Mesenteric fat pad (tissue), 1 donor: ENCODE measurements at places on chromosomes 3 and 15. TPM values are rescaled to one million over a fixed set of nuclear protein-coding genes. Genes with fewer than 3 reads are reported as not detected.

RARB gene
- 4.8 TPM for total RNA-seq

NCEH1 gene
- total RNA-seq, result 17.8 TPM

- DNase-seq, result no peak
These were observed 362.7 kb upstream of the CFAP20DC start for GRCh38 chr3:59412516-59412915.

HESX1 gene
- total RNA-seq, result not detected

GRCh38 chr15:67080900-67081431, 15.6 kb downstream of the SMAD3 start:
- DNase-seq, result no peak

TIGIT gene
- 0.42 TPM for total RNA-seq

DNA sequence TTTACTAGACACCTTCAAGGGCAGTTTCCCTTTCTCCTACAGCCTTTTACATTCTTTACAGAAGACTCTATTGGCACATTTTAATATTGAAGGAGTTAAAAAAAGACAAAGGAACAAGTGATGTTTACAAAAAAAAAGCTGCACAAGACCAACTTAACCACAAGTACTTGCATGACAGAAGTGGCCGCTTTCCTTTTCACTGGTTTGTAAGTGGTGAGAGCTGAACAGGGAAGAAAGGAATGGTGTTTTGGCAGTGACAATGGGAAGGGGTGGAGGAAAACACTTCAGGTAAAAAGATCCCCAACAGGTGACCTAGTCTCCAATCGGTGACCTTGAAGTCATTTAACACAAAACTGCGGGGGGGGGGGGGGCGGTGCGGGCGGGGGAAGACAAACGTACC, 1.1 kb downstream of the WDR72 start:
- no peak for DNase-seq

GRCh38 chr3:172853005-172853404, 102.5 kb downstream of the ECT2 start:
- DNase-seq, result no peak

DNA sequence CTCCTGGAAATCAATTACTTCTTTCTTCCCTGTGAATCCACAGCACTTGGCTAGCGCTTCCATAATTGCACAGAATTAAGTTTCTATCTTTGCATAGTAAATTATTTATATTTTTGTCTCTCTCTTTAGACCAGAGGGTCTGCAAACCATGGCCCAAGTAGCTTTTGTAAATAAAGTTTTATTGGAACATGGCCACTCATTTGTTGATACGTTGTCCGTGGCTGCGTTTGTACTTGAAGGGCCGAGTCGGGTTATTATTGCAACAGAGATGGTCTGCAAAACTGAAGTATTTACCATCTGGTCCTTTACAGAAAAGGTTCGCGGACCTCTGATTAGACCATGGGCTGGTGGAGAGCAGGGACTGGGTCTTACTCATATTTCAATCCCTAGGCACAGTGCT, 102.5 kb downstream of the RPLP1 start:
- DNase-seq, result no peak

DNA sequence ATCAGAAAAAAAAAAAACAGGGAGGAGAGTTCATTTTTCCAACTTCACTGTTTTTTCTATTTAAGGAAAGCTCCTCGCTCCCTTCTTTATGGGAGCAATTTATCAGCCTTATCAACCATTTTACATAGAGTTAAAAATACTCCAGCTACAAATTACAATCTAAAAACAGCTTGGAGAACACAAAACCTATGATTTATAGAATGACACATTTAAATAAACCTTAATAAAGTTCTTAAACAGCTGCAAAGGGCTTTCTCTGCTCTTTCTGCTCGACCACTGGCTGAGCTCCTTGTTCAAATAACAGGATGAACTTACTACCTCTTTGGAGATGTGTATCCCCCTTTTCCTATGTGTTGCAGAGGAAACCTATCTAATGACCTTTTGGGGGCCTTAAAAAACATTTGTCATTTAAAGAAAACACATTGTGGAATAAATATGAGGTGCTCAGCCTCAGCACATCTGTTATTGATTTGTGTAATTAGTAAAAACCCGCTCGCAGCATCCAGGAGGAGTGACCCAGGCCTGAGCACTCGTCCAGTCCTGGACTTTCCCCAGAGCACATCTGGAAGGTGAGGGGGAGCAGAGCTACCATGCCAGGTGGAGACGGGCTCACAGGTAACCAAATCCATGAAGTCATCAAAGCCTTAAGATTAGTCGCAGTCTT, 231.2 kb downstream of the ATP8B4 start:
- no peak for DNase-seq

DNA sequence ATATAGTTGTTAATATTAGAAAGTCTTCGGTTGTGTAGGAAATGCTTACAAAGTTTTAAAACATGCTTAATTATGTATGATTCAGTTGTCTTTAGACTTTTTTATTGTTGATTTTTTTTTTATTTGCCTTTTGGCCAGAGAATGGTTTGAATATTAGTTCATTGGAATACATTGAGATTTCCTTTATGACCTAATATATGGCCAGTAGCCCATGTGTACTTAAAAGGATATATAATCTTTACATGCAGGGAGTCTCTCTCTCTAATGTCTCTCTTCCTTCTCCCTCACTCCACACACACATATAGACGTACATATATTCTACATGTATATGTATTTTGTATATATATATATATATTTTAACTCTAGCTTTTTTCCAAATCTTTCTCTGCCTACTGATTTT, 67.3 kb upstream of the SKIL start:
- DNase-seq, result no peak

- DNase-seq, result no peak
These were observed 68.6 kb downstream of the FAM174B start for GRCh38 chr15:92586966-92587365.

GRCh38 chr3:122967356-122967755, 60.2 kb downstream of the SEMA5B start:
- no peak for DNase-seq

DNA sequence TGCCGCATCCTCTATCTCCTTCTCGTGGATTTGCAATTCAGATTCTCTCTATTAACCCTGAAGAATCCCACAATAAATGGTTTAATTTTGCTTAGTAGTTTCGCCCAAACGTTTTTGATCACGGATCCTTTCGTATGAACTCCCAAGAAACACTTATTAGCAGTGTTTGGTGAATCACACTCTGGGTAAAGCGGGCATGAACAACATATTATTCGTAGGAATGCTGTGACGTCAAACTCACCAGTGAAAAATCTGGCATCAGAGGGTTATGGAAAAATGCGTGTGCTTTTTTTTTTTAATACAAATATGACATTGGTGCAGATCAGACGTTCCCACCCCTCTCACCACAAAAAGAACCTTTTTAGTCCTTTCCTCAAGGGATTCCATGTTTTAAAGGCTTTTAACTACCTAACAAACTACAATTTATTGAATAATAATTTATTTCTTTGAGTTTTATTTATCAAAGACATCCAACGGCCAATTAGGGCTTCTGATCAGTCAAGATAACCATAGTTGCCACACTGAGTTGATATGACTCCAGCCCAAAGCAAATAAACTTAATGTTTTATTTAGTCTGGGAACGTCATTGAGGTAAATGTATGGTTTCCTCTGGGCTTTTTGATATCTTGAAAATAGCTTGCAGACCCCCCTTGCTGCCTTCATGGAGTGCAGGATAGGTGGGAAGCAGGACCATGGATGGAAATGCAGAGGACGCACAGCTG, 45.5 kb upstream of the CGNL1 start:
- DNase-seq, result no peak

DNA sequence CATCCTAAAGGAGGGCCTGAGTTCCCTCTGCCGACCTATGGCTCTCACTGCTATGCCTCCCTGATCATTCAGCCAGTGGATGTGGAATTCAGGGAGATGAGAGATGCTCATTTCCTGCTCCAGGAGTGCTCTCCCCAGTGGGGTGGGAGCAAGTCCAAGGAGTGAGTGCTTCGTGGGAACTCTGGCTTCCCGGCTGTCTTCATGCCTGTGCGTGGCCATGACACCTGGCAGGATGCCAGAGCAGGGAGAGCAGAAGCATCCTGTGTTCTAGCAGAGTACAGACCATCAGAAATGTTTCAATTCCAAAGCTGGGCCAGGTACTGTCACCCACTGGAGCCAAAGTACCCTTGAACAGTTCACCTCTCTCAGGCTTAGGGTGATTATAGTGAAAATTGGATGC, 45.1 kb downstream of the APH1B start:
- no peak for DNase-seq

TMEM43 gene
- 99.3 TPM for total RNA-seq

DNA sequence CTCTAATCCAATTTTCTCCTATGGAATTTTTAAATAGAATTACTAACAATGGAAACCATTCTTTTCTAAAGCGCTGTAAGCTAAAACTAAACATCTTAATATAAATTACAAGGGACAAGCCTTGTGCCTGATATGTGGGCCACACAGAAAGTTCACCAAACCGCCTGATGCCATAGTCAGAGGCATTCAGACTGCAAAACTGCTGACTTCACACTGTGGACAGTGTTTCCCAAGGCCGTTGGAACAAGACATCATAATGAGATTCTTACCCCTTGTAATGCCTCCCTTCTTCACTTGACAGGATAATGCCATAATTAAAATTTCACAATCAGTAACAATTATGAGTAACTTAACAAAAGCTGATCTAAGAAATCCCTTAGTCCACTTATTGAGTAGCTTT, 14.9 kb downstream of the SH3GL3 start:
- no peak for DNase-seq

GRCh38 chr3:123869165-123869564, 15.0 kb downstream of the MYLK start:
- no peak for DNase-seq

- no peak for DNase-seq
These were observed 67.7 kb upstream of the CDV3 start for GRCh38 chr3:133505813-133506212.

CHL1 gene
- 36.4 TPM for total RNA-seq

SLC22A13 gene
- 1.00 TPM for total RNA-seq

MAP3K13 gene
- 23.7 TPM for total RNA-seq

CPLX3 gene
- total RNA-seq, result not detected

DNA sequence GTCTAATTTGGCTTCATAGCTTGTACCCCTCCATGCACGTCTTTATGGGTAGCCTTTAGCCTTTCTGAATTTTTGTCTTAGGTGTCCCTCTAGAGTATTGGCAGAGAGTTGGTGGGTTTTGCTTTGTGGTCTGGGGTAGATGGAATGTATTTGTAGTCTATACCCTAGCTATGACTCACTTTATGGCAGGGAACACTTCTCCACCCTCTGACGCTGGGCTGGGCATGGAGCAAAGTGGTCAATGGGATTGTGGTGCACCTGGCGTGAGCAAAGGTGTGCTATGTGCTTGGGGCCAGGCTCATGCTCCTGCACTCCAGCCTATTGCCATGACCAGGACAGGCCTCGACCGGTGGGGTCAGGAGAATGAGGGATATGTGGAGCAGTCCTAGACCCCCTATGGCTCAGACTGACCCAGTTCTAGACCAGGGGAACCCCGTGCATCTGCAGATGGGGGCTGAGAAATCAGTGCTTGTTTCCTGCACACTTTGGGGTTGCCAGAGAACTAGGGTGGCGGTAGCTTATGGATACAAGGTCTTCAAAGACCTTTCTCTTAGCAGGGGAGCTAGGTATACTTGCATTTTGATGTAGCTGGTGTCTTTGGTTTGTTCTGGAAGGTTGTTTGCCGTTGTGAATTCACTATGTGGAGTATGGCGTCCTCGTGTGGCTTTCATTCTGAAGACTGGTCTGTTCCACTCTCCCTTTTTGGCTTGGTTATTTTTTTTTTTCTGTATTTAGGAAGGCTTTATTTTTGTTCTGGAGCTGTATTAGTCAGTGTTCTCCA, 49.4 kb upstream of the RPL32 start:
- DNase-seq, result no peak
